ENCODE measurements at places on chromosomes 5 and 9.

DNA sequence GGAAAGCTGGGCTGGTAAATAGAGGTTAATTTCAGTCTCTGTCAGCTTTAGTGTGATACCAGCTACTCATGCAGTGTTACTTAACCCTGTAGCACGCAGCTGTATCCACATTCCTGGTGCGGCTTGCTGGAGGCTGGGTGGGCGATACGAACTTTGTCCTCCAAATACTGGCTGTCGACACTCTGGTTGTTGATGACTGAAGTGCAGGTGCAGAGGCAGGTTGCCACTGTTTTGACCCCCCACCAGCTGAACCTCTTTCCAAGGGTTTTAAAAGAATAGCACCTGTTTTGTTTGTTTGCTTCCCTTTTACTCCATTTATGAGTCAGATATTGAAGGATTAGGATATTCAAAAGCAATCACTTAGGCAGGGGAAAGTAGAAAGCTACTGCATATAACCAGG, 4.4 kb upstream of the RABGAP1 start:
- no peak for DNase-seq

GRCh38 chr5:154157483-154158378, 32.8 kb upstream of the GALNT10 start:
- DNase-seq: no peak

DNA sequence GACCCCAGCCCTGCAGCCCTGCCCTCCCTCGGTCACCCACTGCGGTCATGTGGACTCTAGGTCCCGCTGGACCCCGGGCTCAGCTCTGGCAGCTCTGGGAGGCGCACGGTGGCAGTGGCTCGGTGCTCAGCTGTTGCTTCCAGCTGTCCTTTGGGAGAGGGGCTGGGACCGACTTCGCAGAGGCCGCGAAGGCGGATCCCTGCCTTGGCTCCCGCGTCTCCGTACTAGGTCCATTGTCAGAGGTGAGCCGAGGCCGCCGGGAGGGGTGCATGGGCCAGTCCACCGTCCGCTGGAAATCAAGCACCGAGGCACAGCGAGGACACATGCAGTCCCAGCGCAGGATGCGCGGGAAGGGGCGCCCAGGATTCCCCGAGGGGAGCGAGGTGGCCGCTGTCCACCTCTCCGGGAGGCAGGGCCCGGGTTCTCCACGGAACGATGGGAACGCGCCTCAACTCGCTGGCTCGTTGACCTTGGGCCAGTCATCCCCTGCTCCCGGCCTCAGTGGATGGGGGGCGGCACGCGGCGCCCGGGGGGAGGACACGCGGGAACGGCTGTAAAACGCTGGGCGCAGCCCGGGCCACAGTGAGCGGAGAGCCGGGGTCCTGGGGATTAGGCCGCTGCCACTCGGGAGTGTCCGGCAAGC, 732 bp downstream of the GBGT1 start:
- DNase-seq: no peak

DNA sequence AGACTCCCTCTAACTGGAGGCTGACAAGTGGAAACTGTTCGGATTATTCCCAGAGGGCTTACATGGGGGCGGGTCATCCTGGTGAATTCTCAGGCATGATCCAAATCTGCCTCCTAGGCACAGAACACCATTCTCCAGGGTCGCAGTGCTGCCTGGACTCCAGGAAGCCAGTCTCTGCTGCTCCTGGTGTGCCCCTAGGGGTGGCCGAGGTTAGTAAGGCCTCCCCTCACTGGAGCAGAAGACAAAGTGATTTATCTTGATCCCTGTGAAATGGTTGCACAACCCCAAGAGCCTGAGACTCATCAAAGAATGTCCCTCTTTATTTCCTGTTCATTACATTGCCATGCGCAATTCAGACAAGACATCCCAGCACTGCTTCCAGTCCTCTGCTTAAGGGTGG, 17.1 kb downstream of the ADGRV1 start:
- DNase-seq: no peak

GRCh38 chr5:64954518-64954917, 185.8 kb downstream of the CWC27 start:
- DNase-seq: no peak

DNA sequence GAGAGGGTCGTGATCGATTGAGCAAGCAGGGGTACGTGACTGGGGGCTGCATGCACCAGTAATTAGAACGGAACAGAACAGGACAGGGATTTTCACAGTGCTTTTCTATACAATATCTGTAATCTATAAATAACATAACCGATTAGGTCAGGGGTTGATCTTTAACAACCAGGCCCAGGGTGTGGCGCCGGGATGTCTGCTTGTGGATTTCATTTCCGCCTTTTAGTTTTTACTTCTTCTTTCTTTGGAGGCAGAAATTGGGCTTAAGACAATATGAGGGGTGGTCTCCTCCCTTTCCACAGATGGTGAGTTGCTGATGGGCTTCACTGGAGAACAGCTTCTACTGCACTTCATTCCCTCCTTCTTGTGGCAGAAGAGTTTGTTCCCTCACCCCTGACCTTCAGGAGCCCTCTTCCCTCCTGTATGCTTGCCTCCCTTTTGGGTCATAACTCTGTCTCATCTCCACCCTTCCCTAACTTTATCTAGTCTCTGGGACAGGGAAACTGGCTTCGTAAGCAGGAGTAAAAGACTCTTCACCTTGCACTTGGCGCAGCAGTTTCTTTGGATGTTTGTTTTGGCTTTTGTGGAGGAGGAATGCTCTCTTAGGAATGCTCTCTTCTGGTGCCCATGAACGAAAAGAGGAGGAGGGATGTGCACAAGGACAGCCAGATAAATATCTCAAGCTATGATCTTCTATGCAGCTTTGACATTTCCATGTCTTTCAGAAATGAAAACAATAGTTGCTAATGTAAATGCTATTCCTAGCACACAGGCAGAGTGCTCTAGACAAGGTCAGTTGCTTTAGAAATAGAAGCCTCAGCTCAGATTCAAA, 139.8 kb upstream of the RPS23 start:
- no peak for DNase-seq

DNA sequence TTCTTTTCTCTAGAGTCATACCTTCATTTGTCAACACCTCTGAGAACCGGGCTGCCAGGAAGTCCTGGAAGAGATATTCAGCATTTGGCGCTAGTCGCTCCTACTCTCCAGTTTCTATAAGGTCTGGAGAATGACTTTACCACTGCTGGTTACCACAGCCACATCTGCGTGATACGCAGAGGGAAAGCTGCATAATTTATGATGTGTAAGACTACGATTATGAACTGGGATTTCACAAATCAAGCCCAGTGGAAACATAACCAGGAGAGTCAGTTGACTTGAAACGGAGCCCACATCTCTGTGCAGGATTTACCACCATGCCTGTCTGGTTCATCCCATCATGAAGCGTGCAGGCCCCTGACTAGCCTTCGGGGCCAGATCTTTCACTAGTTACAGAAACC, 72.6 kb downstream of the FGF1 start:
- DNase-seq: no peak

- DNase-seq: no peak
Observed at GRCh38 chr9:101677861-101678260, 60.6 kb downstream of the GRIN3A start.
